ENCODE measurements at places on chromosomes 11 and 22.

GRCh38 chr11:92510591-92510990 lies 286.0 kb downstream of the FAT3 start:
- no peak for DNase-seq

DNA sequence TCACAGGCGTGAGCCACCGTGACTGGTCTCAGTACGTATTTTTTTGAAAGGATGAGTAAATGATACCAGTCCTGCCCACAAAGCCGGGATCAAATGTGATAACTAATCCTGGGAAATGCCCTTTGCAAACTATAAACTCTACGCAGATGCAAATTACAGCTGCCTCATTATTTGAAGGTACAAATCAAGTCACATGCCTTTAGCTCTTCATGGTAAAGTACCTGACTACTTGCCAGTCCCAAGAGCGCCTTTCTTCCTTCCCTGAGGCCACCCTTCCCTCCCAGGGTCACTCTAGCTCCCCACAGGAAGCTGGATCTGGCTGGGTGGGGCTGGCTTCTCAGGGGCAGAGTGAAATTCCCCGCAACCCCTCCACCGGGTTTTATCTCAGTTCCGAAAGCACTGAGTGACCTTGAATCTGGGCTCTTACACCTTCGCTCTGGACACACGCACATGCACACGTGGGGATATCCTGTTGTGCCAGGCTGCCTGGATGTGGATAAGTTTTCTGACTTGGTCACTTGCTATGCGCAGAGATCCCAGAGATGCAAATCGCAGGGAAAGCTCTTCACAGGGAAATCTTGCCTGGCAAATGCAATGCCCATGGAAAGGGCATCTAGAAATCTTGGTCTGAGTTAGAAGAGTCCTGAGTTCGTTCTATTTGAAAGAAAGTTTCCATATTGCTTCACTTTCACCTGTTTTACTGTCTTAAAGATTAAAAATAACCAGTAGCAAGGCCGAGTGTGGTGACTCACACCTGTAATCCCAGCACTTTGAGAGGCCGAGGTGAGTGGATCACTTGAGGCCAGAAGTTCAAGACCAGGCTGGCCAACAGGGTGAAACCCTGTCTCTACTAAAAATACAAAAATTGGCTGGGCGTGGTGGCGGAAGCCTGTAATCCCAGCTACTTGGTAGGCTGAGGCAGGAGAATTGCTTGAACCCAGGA lies 8.5 kb downstream of the A4GALT start:
- DNase-seq: no peak

DNA sequence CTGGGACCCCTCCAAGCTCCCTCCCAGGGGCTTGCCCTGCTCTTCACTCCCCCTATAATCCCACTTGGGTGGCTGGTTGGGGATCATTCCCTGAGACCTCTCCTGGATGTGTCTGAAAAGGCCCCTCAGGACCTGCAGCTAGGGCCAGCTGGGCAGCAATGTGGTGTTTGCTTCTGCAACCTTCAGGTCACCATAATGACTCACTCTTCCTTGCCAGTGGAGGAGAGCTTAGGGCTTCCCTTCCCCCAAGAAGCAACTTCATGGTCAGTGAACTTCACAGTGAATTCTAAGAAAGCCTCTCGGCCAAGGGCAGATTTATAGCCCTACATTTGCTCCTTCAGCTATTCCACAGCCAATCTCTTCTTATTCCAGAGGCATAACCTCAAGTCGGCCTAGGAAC lies 45.1 kb upstream of the TSPAN18 start:
- DNase-seq: no peak

DNA sequence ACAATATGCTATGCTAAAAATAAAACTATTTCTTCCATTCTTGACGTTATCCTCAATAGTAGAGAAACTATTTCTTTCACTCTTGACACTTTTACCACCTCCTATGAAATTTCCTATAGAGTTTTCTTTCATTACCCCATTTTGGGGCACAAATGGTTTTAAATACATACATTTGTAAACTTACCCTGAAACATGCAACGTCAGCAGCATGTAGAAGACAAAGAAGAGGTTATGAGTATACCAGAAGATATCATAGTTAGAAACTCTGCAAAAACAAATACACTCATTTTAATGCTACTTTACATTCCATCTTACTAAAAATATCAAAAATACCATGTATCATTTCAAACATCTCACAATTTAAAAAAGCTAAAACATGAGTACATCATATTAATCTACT lies 69.5 kb downstream of the NOX4 start:
- DNase-seq: no peak

GRCh38 chr11:2860636-2861035 lies 24.9 kb downstream of the CDKN1C start:
- DNase-seq: no peak

DNA sequence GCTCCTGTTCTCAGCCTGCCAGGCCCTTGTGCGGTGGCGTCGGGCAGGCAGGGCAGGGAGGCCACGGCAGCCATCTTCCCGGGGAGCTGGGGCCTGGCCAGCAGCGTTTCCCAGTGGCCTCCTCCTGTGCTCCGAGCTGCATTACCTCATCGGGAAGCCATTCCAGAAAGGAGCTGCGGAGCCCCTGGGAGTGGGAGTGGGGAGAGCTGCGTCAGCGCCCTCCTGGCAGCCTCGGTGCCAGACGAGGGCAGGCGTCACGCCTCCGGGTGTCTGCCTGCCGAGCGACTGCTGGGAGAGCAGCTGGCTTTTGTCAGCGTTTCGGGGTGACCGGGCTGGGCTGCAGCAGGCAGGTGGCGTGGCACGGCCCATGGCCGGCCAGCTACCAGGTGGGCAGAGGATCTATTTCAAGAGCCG lies 30.9 kb upstream of the WNT7B start:
- peak; percentile 91 for DNase-seq

DNA sequence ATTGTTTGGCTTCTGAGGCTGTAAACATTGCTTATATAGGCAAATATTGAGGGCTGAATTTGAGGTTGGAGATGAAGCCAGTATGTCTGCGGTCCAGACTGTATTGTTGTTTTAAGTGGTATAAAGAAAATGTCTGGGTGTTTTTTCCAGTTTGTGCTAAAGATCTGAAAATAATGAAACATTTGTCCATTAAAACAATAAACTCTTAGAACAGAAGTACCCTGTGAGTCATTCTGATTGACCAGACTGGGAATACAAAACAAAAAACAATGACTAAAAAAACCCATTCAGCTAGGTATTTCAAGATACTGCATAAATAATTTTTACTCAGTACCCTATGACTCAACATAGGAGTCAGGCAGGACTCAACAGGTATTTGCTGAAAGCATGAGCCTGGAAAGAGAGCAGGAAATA lies 20.4 kb downstream of the ALKBH8 start:
- DNase-seq: no peak

GRCh38 chr11:119764108-119764868 lies 35.3 kb upstream of the NECTIN1 start:
- peak; percentile 63 for DNase-seq

- DNase-seq: no peak
These were observed 9.8 kb downstream of the TRAF6 start for GRCh38 chr11:36500315-36500721.

DNA sequence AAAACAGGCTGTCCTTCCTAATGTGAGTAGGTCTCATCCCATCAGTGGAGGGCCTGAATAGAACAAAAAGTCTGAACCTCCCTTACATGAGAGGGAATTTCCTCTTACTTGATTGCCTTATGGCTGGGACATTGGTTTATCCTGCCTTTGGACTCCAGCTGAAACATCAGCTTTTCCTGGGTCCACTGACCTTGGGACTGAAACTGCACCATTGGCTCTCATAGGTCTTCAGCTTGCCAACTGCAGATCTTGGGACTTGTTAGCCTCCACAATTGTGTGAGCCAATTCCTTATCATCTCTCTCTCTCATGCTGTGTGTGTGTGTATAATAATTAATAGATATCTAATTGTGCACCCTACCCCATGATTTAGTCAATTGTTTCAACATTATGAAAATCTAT lies 375.3 kb upstream of the DDI1 start:
- DNase-seq: no peak

DNA sequence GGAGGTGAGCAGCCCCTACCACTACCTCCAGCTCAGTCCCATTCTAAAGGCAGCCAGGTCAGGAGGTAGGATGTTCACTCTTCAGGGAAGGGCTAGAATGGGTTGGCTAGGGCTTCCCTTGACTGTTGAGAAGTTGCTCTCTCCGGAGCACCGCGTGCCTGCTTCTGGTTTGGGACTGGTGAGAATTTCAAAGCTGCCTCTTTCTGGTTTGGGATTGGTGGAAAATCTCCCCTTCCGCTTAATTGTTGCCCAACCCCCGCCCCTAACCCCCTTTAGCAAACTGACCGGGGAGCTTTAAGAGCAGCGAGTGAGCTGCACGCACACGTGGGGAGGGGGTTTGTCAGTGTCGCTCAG lies 686 bp downstream of the USP2 start:
- DNase-seq: no peak

GRCh38 chr11:113805640-113806039 lies 26.0 kb downstream of the CLDN25 start:
- no peak for DNase-seq

- no peak for DNase-seq
These were observed 74.5 kb downstream of the AMBRA1 start for GRCh38 chr11:46519351-46519750.

DNA sequence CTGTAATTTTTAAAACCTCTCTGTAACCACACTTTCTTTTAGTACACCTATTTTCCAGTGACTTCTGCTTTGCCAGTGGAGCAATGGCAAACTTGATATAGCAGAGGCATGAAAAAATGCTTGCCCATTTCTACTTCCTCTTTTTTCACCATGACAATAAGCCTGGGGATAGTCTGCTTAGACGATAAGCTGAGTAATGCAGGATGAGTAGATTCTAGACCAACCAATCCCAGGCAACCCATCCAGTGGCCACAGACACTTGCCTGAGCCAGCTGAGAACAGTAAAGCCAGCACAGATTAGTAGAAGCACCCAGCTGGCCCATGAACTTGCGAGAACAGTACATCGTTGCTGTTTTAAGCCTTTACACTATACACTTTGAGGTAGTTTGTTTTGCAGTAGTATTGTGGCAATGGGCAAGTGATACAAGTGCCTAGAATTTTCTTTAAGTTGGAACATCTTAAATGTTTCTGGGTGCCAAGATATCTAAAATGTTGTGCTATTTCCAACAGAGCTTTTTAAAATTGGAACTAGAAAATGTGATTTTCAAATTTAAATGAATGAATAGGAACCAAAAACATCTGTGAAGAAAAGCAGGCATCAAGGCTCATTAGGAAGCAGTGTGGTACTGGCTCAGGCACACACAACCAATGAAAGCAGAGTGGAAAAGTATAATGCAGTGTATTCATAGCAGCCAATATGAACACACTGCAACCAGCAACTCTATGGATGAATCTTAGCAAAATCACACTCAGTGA lies 37.7 kb downstream of the DDI1 start:
- no peak for DNase-seq

GRCh38 chr22:33409079-33409478 lies 350.9 kb upstream of the SYN3 start:
- DNase-seq: no peak

- DNase-seq: no peak
These were observed 36.3 kb upstream of the APOBEC3A start for GRCh38 chr22:38921120-38921519.

GRCh38 chr11:92380882-92381281 lies 156.3 kb downstream of the FAT3 start:
- DNase-seq: no peak

GRCh38 chr11:37710031-37710430 lies 1112.0 kb upstream of the RAG2 start:
- peak; percentile 32 for DNase-seq

GRCh38 chr11:2511421-2512369 lies 66.9 kb downstream of the KCNQ1 start:
- no peak for DNase-seq

- DNase-seq: peak; percentile 95
These were observed 773 bp upstream of the SYVN1 start for GRCh38 chr11:65134952-65135632.

DNA sequence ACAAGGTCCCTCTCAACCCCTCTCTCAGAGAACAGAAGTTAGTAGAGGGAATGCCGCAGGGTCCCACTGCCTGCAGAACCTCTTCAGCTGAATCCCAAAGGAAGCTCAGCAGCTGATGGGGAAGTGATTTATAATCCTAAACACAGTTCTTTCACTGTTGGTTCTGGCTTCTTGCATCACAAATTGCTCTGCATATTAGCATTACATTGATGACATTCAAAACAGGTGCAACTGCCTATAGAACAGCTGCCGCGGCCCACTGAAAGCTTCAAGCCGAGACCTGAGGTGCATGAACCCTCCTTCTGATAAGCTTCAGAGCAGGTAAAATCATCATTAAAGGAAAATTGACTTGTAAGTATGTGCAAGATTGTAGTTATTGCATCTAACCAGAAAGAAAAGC lies 75.2 kb upstream of the KIRREL3 start:
- no peak for DNase-seq

GRCh38 chr11:2690596-2691354 lies 9.0 kb downstream of the KCNQ1OT1 start:
- peak; percentile 9 for DNase-seq

DNA sequence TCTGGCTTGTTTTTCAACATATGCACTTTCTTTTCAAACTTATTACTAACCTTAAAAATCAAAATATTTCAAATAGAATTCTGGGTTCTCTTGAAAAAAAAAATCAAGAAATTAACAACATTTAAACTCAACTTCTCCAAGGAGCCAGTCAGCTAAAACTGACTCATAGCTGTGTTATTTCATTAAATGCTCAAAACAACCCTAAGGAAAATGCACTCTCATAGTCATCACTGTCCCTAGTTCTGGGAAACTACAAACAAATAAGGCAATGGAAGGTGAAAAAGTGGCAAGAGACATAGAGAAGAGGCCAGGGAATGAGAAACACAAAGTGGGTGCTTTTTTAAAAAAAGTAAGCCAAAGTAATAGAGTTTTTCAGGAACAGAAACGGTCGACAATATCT lies 4.1 kb upstream of the ARHGAP20 start:
- DNase-seq: no peak

- peak; percentile 69 for DNase-seq
These were observed 2.0 kb downstream of the DAGLA start for GRCh38 chr11:61682093-61682732.

DNA sequence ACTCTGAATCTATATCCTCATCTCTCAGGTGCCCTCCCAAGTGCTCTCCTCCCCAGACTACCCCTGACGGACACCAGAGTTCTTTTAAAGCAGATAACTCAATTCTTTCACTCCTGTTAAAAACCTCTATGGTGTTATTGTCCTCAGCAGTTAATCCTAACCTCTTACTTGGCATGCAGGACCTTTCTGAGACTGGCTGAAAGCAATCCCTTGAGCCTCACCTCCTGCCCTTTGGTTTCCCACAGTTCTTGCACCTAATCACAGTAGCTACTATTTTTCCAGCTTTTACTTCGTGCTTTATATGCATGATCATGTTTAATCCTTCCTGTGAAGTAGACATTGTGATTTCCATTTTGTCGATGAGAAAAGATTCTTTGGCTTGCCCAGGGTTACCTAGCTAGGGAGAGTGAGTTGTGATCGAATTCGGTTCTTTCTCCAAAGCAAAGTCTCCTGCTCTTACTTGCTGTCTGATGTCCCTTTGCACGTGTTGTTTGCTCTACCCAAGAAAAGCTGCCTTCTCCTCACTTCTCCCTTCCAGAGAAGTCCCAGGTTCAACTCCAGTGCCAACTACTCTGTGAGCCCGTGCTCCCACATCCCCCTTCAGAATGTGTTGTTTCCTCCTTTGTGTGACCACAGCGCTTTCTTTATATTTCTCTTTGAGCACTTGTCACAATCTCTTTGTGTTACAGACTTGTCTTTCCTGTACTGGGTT lies 2.1 kb downstream of the UBE2L3 start:
- no peak for DNase-seq

Measured in right hindlimb (tissue), 1 donor.